ENCODE measurements at places on chromosomes 2 and 18.

GRCh38 chr2:202635428-202636212 is 851 bp downstream of the FAM117B start:
- DNase-seq: peak; percentile 69

DNA sequence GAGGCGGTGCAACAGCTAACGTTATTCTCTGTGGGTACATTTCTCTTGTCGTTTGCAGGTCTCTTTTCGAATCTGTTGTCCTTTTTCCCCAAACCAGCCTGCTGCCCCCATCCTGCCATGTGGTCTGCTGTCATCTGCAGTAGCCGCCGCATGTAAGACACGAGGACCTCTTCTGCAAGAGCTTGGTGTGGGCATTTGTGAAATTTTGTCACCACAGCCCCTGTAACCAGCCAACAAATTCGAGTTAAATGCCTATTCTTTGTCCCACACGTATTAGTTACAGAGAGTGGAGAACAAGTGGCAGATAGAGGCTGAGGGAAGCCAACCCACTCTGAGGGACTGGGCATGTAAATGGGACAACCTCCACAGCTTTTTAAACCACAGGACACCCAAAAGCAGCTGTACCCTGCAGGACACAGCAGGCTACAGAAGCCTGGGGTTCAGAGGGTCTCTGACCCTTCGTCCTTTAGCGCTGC is 35.0 kb downstream of the ITGA6 start:
- peak; percentile 18 for DNase-seq

DNA sequence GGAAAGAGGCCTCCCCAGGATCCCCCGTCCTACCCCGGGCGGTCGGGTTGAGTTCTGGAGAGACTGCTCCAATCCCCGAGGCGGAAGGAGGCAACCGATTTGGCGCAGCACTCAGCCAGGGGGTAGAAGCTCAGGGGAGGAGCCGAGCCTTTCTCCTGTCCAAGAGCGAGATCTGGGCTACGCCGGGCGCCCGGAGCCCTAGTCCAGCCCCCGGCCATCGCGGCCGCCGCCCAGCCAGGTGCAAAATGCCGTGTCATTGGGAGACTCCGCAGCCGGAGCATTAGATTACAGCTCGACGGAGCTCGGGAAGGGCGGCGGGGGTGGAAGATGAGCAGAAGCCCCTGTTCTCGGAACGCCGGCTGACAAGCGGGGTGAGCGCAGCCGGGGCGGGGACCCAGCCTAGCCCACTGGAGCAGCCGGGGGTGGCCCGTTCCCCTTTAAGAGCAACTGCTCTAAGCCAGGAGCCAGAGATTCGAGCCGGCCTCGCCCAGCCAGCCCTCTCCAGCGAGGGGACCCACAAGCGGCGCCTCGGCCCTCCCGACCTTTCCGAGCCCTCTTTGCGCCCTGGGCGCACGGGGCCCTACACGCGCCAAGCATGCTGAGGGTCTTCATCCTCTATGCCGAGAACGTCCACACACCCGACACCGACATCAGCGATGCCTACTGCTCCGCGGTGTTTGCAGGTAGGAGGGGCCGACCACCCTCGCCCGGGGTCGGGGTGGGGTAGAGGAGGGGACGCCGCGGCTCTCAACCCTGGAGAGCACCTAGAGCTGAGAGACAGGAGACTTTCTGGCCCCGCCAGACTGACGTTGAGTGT is at the start of gene DYSF:
Gene DYSF (plus strand): TSS at position 158 of the 817 bp plus-strand sequence.
- no peak for DNase-seq

GRCh38 chr18:58355243-58355642 is 273.6 kb downstream of the ALPK2 start:
- DNase-seq: no peak

DNA sequence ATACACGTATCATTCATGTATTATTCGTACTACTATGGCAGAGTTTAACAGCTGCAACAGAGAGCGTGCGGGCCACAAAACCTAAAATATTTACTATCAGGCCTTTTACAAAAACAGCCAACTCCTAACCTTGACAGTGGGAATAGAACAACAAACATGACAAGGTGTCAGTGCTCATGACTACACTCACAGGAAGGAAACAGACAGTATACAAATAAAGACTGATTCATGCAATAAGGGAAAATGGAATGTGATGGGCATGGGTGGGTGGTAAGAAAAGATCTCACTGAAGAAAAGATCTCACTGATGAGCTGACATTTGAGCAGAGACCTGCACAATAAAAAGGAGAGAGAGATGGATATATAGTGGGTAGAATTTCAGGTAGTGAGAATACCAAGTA is 347.8 kb downstream of the ALK start:
- no peak for DNase-seq

DNA sequence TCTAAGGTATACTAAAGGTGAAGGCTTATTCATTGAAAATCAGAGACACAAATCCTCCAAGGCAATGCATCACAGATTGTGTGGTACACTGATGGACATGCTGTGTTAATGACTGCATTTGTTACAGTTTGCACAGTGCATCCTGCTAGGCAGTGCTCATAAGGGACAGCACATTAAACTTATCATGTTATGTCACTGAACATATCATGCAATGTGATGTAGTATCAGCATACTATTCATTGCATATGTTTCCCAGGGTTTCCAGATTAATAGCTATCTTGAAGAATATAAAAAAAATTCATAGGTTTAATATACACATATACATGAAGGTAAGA is 225.3 kb downstream of the NCKAP5 start:
- DNase-seq: no peak

DNA sequence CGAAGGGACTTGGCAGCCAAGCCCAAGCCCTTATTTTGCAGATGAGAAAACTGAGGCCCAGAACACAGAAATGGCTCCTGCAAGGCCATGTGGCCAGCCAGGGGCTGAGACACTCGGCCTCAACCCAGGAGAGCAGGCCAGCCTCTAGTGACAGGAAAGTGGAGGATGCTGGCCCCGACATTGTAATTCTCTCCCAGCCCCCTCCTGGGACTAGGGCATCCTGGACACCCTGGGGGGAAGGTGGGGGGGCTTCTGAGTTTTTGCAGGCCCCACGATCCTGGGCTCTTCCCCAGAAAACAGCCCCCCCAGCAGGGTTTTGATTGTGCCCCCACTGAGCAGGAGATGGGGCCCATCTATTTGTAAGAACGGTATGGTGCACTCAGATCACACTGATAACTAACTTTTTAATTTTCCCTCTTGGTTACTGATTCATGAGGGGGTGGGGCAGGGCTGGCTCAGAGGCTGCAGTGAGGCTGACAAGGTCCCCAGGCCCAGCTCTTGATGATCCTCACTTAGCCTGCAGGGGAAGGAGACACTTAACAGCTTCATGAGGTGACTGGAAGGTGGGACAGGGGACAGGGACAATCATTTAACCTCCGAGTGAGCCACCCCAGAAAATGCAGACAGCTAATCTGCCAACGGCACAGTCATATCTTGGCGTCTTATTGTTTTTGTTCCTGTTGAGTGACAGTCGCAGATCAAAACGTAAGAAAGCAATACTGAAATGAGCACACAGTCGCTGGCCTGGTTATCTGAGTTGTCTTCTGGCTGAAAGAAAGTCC is 18.9 kb downstream of the SMAD7 start:
- DNase-seq: no peak

Data from effector memory CD8-positive, alpha-beta T cell (primary cell).